ENCODE measurements at places on chromosomes 11 and 22. TPM values are rescaled to one million over a fixed set of nuclear protein-coding genes. Genes with fewer than 3 reads are reported as not detected.

The TMEM191B gene
- total RNA-seq = 3.2 TPM

The MS4A3 gene
- not detected for total RNA-seq

The UPK2 gene
- 0.32 TPM for total RNA-seq

The ASRGL1 gene
- 1.3 TPM for total RNA-seq

The YPEL4 gene
- 0.47 TPM for total RNA-seq

The CHRM1 gene
- total RNA-seq = not detected

The RAG2 gene
- total RNA-seq = not detected

The CACNA1I gene
- 0.39 TPM for total RNA-seq

The RASSF10 gene
- total RNA-seq = not detected
